ENCODE measurements at places on chromosomes 5 and 9. TPM values are rescaled to one million over a fixed set of nuclear protein-coding genes. Genes with fewer than 3 reads are reported as not detected.

DNA sequence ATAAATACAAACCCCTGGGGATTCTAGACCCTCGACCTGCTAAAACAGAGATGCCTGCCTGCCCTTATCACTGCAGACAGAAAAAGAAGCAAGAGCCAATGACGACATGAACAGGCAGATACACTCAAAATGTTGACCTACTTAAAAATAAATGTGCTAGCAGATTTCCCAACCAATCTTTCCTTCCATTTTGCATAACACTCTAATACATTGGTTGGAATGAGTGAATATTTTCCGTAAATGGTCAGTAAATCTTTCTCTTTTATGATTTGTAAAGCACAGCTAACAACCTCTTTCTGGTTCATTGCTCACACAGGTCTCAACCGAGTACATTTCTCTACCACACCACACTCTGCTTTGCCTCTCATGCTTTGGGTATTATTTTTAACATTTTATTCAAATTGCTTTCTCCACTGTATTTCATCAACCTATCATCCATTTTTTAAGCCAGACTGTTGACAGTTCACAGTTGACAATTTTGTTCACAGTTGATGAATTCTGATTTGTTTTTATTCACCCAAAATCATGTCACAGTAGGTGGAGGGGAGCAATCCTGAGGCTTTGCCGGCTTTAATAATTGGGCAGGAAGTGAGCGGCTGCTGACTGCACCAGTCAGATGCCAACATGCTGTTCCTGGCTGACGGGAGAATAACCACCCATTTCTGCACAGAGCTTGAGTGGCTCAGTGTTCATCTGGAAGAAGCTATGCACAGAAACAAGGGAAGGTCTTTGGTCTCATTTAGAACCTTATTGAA lies 426.6 kb downstream of the SPOCK1 start:
- peak; percentile 15 for ATAC-seq

DNA sequence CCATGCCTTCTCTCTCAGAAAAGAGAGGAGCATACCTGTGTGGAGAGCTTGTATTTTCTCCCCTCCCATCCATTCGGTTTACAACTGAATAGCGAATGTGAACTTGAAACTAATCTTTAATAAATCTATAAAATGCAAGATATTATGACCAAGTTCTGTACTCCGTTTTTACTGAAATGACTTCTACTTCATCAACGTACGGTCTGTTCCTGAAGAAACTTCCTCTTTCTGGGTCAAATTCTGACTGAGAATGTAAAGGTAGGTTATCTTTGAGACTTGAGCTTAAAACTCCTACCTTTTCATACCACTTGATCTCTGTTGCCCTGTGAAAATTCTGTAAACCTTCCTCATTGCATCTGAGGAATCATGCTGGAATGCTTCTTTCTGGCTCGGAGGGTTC lies 4.2 kb upstream of the CTNNAL1 start:
- ATAC-seq, result no peak

- ATAC-seq, result no peak
Observed at GRCh38 chr5:17114233-17114632, 103.2 kb upstream of the BASP1 start.

DNA sequence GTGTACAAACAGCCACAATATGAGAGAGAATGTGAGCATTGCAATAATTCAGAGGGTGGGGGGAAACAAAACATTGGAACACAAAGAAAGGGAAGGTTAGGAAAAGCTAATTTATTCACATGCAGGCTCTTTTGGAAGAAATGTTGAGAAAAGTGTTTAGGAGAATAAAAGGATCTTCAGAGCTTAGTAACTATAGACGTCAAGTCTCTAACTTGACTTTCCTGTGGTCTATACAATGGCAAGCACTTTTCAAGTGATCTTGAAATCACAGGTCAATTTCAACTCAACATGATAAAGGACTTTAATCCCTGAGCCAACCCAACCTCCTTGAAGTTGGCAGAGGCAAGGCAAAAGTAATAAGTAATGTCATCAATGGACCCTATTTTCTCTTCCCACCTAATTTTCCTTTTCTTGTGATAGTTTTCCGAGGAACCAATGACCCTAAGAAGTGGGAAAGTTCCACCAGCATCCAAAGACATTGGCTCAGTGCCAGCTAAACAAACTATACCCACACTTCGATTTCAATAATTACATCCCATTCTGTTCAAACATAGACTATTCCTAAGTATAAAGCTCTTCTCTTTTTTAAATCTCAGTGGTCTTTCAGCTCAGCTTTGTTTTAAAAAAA lies 23.7 kb downstream of the RFK start:
- no peak for ATAC-seq

- ATAC-seq, result no peak
Observed at GRCh38 chr5:37844009-37844408, 4.2 kb upstream of the GDNF start.

GRCh38 chr5:99866740-99867139 lies 668.4 kb upstream of the FAM174A start:
- ATAC-seq, result no peak

DNA sequence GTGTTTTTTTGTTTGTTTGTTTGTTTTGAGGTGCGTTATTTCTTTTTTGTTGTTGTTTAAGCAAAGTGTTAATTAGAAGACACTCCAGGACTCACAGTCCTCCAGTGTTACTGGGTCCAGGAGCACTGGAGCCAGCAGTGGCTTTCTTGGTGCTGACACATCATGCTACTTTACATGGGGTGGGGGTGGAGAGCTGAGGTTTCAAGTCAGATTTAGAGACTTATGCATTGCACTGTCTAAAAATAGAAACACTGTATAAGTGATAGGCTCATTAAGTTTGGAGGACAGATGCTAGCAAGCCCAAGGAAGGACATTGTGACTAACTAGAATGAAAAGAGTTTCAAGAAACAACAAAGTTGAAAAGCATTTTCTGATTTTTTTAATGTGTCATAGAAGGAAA lies 2209.2 kb downstream of the MAT2B start:
- ATAC-seq, result no peak

DNA sequence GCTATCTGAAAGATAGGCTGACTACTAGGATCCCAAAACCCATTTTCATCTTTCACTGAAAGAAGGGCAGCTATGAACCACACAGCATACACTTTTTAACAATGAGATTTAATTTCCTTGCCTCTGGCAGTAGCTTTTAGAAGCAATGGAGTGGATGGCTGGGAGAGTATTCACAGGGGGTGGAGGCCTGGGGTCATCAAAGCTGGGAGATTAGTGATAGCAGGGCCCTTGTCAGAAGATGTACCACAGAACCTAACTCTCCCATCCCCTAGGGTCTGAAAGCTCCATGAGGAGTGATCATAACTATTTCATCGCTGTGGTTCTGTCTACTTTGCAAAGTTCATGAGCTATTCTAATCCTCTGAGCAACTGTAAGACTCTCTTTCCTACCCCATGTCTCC lies 332.2 kb downstream of the PRELID2 start:
- no peak for ATAC-seq

GRCh38 chr5:147901599-147902039 lies 4.7 kb downstream of the C5orf46 start:
- no peak for ATAC-seq

GRCh38 chr9:13487498-13487897 lies 208.0 kb upstream of the MPDZ start:
- ATAC-seq, result no peak

DNA sequence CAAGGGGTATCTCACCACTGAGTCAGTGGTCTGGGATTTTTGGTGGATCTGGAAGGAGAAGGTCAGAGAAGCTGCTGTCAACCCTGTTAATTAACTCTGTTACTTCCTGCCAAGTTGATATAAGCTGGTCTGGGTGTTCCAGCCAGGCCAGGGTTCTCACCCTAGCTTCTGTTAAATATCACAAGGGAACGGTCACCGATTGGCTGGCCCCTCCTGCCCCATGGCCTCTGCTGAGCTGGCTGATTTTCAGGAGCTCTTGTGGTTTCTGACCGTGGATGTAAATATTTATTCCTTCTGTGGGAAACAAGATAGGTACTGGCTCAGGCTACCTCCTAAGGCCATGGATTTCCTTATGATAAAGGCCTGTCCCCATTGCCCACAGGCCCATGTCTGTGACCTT lies 1.0 kb downstream of the ADAMTS13 start:
- no peak for ATAC-seq

DNA sequence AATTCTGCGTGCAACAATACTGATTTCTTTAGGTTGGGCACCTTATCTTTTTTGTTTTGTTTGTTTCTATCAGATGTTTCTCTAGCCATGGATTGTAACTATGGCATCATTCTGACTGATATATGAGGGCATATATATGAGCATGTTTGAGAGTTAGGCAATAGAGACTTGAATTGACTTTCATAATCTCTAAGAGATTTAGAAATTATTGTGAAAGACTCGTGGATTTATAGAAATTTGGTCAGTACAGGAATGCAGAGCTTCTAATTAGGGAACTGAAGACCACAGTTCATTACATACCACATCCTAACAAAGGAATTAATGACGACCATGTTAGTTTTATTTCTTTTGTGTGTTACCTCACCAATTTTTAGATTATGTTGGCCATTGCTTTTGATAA lies 546.0 kb upstream of the GRAMD2B start:
- no peak for ATAC-seq

DNA sequence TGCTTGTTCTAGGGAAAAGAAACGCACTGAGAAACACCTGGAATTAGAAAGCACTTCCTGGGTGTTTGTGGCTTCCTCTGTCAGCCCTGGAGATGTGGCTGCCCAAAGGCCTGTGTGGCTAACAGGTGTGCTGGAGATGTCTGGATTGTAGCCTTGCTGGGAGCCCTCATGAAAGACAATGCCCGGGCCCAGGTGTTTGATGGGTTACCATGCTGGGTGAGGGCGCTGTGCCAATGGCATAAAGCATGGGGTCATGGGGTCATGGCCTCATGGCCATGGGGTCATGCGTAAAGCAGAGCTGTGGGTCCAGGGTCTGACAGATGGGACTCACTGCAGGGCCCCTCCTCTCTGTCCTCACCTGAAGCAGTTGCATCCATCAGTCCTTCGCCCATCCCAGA lies 21.6 kb downstream of the ANKRD33B start:
- ATAC-seq, result no peak

DNA sequence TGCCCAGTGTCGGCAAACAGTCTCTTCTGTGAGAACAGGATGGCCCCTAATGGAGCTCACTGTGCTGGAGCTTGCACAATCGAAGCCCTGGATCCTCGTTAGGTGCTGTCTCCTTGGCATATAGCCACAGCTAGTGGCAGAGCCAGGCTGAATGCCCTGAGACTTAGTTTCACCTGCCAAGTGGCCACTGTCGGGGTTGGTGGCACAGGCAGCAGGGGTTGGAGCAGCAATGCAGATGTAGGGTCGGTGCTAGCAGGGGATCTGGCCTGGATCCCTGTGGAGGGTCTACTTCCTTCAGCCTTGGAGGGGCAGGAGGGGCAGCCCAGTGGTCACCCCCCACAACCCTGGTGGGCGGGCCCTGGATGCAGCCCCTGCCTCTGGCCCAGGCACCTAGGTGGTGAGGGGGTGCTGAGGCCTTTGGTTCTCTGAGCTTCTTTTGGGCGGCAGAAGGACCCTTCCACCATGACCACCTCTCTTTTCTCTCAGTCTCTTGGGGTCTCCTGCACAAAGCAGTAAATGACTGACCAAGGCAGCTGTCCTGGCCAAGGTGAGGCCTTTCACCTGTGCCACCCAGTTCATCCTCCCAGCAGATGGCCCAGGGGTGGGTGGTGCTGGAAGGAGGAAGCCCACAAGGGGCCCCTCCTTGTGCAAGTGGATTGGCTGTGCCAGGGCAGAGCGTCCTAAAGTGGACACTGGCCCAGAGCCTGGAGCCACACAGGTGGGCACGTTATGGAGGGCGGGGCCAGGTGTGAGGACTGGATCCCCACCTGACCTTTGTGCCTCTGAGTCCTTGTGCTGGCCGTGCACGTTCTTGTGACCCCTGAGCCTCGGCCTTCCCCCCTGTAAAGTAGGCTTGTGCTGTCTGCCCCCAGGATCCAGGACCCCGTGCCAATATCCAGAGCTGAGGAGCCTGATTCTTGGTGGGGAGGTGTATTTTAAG lies 44.8 kb downstream of the PHF2 start:
- no peak for ATAC-seq

GRCh38 chr5:163642904-163643303 lies 137.5 kb downstream of the MAT2B start:
- ATAC-seq, result no peak

GRCh38 chr9:133116346-133117231 lies 4.5 kb downstream of the RALGDS start:
- no peak for ATAC-seq

DNA sequence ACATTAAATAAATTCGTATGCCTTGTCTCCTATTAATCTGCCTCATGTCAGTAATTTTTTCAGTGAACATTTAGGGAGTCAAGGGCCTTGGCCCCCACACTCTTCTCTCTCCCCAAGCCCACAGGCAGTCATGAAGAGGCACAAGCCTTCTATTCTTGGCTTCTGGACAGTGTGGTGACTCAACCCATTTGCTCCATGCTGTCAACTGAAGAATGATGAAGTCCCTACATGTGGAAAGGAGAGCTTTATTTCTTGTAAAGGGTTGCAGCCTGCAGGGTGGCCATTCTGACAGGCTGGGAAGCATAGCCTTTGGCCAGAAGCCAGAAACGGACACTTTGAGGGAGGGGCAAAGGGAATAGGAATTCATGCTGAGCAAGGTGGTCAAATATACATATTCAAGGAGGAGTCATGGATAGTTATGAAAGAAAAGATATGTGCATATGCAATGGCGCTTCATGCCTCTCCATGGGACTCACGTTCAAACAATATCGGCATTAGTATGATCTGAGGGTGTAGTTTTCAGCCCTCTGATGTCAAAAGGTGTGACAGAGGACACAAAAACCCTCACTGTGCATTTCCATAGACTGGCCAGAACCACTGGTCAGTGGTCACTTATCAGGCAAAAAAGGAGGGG lies 31.3 kb downstream of the ANKRA2 start:
- no peak for ATAC-seq

DNA sequence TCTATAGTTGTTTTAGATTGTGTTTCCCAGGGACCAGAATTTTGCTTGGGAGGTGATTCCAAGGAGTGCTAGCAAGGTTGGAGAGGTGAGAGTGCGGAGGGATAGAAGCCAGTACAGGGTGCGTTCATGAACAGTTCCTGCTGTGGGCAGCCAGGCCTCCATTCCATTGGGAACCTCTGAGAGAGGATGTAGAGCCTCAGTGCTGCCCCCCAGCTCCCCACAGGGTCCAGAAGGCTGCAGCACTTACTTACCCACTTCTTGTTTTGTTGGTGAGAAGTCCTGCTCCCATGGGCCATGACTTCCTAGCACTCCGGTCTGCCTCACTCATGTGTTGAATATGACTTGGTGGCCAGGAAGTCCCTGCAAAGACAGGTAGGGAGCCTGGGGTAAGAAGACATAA lies 128.2 kb upstream of the GAS1 start:
- no peak for ATAC-seq

GRCh38 chr9:131393622-131394463 lies at the start of gene PRRC2B:
PRRC2B (plus strand) TSS chr9:131394086; CDS start chr9:131430145, 36,059 bp downstream.
- peak; percentile 77 for ATAC-seq

CYLC2 gene
- not detected for total RNA-seq

NR5A1 gene
- total RNA-seq, result 0.18 TPM

AJM1 gene
- 1.2 TPM for total RNA-seq

PLAC8L1 gene
- 1.3 TPM for total RNA-seq

OBP2B gene
- not detected for total RNA-seq

ADRB2 gene
- total RNA-seq, result 0.31 TPM

PCDHGA7 gene
- total RNA-seq, result 0.51 TPM

All from motor neuron (in vitro differentiated cells).